ENCODE measurements at places on chromosomes 12 and 14.
A peak's percentile ranks its signal among the peaks of the same experiment; 100 is the strongest.

DNA sequence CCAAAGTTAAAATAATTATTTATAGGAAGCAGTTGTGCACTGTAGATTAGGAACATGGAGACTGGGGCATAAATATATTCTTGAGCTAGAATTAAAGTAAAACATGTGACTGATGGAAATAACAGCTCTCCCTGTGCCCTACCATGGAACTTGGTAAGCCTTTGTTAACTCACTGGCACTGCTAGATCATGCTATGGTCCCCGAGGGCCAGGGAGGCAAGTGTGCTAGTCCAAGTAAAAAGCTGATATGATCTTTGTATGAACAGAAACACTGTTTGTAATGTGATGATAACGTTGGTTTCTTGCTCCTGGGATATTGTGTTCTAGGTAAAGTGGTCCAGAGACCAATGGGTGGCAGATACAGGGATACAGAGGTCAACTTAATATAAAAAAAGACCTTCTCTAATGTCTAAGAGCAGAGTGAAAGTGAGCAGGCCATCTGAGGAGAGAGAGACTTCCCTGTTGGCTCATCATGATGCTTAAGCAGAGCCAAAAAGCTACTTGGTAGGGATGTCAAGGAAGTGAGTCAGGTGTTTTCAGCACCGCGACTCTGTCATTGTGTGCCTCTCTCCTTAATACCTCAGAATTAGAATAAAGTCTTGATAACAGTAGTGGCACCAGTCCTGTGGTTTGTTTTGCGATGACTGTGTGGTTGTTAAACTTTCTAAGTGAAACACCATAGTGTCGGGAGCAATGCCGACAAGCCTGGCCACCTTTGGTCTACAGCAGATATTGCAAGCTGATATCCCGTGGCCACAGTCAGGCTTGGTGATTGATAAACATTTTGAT is 27.6 kb downstream of the BICD1 start:
- DNase-seq: no peak

- DNase-seq: no peak
These were observed 235.9 kb upstream of the KITLG start for GRCh38 chr12:88816201-88816600.

- no peak for DNase-seq
These were observed 220.2 kb downstream of the ANO6 start for GRCh38 chr12:45435945-45436710.

DNA sequence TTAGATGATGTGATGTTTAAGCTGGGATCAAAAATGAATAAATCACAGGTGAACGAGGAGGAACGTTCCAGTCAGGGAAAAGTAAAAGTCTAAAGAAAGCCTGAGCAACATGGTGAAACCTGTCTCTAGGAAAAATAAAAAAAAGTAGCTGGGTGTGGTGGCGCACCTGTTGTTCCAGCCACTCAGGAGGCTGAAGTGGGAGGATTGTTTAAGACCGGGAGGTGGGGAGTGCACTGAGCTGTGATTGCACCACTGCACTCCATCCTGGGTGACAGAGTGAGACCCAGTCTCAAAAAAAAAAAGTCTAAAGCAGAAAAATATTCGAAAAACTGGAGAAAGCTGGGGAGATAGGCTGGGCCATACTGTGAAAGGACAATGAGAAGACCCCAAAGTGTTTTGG is 39.2 kb upstream of the SOCS2 start:
- no peak for DNase-seq

DNA sequence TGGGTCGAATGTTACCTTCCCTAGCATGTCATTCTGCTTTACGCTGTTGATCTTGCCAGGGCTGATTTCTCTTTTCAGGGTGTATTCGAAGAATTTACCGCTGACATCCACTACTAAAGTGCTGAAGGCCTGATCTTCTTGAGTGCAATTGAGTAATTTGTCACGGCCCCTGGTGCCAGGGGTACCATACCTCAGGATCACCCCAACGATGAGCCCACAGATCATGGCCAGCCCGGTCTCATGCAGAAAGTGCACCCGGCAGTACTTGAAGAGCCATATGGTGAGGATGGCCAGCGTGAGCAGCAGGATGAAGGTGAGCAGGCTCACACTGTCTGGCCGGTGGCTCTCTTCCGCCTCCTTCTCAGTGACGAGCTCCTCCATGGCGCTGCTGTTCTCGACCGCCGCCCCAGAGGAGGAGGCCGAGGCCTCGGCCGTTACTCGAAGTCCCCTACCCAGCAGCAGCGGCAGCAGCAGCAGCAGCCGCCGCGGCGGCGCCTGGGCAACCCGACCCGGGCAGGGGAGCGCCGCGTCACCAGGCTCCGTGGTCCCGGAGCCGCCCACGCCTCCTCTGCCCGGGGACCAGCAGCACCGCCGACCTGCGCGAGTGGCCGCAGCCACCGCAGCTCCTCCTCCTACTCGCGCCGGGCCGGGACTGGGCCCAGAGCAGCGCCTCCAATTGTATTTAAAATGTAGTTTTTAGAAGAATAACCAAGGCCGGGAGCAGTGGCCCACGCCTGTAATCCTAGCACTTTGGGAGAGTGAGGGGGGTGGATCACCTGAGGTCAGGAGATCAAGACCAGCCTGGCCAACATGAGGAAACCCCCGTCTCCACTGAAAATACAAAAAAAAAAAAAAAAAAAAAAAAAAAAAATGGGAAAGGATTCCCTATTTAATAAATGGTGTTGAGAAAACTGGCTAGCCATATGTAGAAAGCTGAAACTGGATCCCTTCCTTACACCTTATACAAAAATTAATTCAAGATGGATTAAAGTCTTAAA is 58.5 kb upstream of the TMPO start:
- no peak for DNase-seq

GRCh38 chr14:105863296-105864108 is 337.1 kb downstream of the TMEM121 start:
- DNase-seq: no peak

DNA sequence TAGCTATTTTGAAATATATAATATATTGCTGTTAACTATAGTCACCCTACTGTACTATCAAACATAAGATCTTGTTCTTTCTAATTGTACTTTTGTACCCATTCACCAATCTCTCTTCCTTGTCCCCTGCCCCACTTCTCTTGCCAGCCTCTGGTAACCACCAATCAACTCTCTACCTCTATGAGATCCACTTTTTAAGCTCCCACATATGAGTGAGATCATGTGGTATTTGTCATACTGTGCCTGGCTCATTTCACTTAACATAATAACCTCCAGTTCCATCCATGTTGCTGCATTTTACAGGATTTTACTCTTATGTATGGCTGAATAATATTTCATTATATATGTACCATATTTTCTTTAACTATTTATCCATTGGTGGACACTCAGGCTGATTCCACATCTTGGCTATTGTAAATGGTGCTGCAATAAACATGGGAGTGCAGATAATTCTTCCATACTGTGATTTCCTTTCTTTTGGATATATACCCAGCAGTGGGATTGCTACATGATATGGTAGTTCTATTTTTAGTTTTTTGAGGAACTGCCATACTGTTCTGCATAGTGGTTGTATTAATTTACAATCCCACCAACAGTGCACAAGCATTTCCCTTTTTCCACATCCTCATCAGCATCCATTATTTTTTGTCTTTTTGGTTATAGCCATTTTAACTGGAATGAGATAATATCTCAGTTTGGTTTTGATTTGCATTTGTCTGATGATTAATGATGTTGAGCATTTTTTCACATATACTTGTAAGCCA is 33.5 kb upstream of the SPIC start:
- no peak for DNase-seq

DNA sequence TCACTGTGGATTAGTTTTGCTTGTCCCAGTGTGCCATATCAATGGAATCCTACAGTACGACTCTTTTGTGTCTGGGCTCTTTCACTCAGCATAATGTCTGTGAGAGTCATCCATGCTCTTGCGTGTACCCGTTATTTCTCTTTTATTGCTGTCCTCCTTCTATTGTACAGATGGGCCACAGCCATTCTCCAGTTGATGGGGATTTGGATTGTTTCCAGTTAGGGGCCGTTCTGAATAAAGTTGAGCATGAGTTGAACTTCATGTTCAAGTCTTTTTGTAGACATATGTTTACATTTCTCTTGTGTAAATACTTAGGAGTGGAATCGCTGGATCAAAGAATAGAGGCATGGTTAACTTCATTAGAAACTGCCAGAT is 38.3 kb downstream of the MYO1H start:
- DNase-seq: no peak

GRCh38 chr14:29176876-29177275 is 410.3 kb downstream of the FOXG1 start:
- no peak for DNase-seq

- no peak for DNase-seq
These were observed 73.9 kb downstream of the ITPK1 start for GRCh38 chr14:93041830-93042229.

GRCh38 chr12:63955831-63956666 is 111.5 kb downstream of the SRGAP1 start:
- DNase-seq: peak; percentile 5

- DNase-seq: no peak
These were observed at the start of gene ASB2 for GRCh38 chr14:93976477-93977057. Gene ASB2 (minus strand): TSS chr14:93976570. CDS start chr14:93964539, 12,031 bp downstream.

GRCh38 chr12:5220835-5221234 is 177.2 kb downstream of the KCNA5 start:
- DNase-seq: peak; percentile 95

DNA sequence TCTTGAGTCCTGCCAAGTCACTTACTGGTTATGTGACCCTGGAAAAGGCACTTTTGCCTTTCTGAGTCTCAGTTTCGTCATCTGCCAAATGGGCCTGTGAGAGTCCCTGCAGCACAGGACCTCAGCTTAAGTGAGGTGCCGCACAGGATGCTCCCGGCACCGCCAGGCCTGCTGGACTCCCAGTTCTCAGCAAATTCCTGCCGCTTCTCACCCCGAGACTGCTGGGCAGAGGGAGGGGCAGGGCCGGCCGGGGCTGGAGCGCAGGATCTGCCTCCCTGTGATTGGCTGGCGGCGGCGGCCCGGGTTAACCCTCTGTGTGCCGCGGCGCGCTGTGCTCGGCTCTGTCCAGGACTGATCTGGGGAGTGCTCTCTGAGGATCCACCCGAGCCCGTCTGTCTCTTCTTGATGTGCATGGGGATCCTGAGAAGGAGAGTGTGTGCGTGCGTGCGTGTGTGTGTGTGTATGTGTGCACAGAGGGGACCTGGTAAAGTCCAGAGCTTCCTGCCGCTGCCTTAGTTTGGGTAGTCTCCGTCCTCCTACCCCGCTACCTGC is 8.6 kb downstream of the SETD1B start:
- DNase-seq: peak; percentile 77

- DNase-seq: no peak
These were observed 106.8 kb downstream of the ZFC3H1 start for GRCh38 chr12:71556875-71557274.

GRCh38 chr12:5076761-5077160 is 33.1 kb downstream of the KCNA5 start:
- no peak for DNase-seq

DNA sequence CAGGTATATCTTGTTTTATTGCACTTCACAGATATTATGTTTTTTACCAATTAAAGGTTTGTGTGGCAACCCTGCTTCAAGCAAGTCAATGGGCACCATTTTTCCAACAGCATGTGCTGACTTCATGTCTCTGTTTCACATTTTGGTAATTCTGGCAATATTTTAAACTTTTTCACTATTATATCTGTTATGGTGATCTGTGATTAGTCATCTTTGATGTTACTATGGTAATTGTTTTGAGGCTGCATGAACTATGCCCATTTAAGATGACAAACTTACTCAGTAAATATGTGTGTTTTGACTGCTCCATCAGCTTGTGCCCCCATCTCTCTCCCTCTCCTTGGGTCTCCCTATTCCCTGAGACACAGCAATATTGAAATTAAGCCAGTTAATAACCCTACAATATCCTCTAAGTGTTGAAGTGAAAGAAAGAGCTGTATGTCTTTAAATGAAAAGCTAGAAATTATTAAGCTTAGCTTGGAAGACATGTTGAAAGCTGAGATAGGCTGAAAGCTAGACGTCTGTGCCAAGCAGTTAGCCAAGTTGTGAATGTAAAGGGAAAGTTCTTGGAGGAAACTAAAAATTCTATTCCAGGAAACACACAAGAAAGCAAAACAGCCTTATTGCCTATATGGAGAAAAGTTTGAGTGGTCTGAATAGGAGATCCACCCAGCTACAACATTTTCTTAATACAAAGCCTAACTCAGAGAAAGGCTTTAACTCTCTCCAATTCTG is 365.1 kb downstream of the ATP23 start:
- no peak for DNase-seq

DNA sequence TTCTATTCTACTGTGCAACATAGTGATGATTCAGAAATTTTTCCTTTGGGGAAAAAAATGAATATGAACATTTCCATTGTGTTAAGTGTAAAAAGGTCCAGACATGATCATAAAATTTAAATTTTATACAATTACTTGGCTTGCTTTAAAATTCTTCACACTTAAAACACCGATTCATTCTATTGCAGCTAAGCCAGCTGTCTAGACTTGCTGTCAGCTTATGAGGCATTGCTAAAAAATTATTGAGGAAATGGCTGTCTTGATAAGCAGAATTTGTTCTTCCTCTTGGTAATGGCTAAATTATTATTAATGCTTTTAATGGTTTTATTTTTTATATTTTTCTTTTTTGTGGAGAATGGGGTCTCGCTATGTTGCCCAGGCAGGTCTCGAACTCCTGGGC is 1.8 kb downstream of the LYSET start:
- DNase-seq: no peak

DNA sequence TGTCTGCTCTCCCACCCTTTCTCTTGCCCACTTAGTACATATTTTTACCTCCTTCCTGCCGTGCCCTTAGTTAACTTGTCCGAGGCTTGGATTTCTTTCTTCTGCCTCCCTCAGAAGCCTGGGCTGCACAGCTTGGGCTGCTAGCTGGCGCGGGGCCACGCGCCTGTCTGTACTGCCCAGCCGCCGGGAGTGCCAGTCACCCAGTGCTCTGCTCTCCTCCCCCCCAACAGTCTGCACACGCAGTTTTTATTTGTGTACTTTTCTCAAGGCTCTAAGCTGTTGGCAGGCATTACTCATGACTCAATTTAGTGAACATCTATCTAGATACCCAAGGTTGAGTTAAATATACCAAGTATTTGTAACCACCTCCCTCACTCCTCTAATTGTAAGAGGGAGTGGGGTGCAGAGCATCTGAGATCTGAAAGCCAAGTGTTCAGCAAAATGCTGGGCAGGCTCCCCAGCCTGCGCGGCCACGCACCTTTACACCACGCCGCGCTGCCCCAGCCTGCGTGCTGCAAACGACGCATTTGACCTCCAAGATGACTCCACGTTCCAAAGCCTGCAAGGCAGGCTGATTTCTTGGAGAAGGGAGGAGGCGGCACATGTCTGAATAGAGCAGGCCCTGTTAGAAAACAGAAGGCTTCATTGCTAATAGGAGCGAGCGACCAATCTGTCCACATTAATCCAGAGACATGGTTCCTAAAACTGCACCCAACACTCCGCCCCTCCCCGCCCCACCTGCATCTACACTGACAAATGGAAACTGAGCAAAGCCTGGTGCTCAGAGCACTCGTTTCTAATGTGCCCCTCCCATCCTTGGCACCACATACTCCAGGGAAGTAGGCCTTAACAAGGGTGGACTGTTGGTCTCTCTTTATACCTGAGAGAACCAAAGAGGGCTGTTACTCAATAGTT is 18.2 kb upstream of the CACNA2D4 start:
- no peak for DNase-seq

DNA sequence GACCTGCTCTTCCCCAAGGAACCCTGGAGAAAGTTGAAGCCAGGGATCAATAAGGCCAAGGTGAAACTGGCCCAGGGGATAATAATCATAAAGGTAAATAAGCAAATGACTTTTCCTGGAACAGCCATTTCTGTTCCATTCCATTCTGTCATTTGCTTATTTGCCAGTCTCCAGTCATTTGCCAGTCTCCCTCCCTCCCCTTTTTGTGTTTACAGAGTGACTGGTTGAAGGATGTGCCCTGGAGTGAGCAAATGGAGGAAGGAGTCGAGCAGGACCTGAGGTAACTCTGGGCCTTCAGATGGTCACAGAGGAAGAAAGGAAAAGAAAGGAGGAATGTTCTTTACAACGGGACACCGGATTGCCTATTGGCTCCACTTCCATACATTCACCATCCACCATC is 17.8 kb upstream of the DCD start:
- DNase-seq: no peak
